ENCODE measurements at places on chromosomes 3 and 15. TPM values are rescaled to one million over a fixed set of nuclear protein-coding genes. Genes with fewer than 3 reads are reported as not detected.

GRCh38 chr3:5095886-5096285 is 26.2 kb upstream of the ARL8B start:
- peaks cover 11% of the 10 kb centered on the region for H3K4me1 ChIP-seq
- H3K27me3 ChIP-seq = no peaks in the 10 kb centered on the region
- no peaks in the 10 kb centered on the region for H3K36me3 ChIP-seq

DNA sequence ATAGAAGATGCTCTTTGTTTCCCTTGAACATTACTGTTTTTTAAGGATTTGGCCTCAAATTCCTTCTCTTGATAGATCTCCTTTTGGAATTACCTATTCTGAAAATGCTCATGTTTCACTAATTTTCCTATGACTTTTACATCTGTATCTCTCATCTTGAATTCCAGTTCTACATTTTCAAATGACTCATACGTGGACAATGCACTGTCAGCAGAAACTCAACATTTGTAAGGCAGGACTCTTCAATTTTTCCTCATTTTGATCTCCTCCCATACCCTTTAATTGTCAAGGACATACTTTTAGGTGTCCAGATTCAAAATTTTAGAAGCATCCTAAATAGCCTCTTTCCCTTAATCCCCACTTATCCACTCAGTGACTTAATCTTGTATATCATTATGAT is 341.0 kb upstream of the RASGRP1 start:
- no peak overlapping the region for H3K27ac ChIP-seq
- no peaks in the 10 kb centered on the region for H3K27me3 ChIP-seq
- H3K36me3 ChIP-seq = no peaks in the 10 kb centered on the region
- no peak for DNase-seq

GRCh38 chr3:52159503-52159902 is 5.3 kb upstream of the POC1A start:
- H3K4me1 ChIP-seq = no peaks in the 10 kb centered on the region
- no peak for DNase-seq
- no peak overlapping the region for H3K4me3 ChIP-seq
- no peak overlapping the region for H3K27ac ChIP-seq
- H3K36me3 ChIP-seq = no peaks in the 10 kb centered on the region
- no peaks in the 10 kb centered on the region for H3K27me3 ChIP-seq

CACNA1D gene
- 5.4 TPM for total RNA-seq

DNA sequence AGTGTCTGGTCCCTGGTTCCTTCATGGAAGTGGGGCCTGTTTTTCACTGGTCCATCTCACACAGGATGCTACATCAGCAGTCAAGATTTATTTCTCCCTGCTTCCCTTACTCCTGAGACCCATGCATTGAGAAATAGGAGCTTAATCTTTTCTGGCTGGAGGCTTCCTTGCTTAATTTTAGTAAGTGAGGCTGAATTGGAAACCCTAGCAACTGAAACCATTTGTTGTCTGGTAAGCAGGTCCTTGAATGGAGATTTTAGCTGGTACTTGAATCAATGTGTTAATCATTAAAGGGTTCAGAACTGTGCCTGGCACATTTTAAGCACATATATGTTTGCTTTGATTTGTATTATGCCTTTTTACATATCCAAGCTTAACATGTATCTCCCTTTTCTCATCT is 20.2 kb upstream of the MEF2A start:
- no peak overlapping the region for H3K4me3 ChIP-seq
- H3K4me1 ChIP-seq = no peaks in the 10 kb centered on the region
- H3K27me3 ChIP-seq = no peaks in the 10 kb centered on the region

- H3K36me3 ChIP-seq = no peaks in the 10 kb centered on the region
- no peak for DNase-seq
- no peak overlapping the region for H3K27ac ChIP-seq
- no peaks in the 10 kb centered on the region for H3K4me1 ChIP-seq
Observed at GRCh38 chr3:131537531-131537930, 34.8 kb upstream of the MRPL3 start.

GRCh38 chr3:9951962-9952805 is at the start of gene PRRT3:
PRRT3 (minus strand) TSS chr3:9952408; CDS start chr3:9950115, 2,293 bp downstream.
- H3K4me1 ChIP-seq = no peaks in the 10 kb centered on the region
- no peak within 1 kb of the TSS for H3K27ac ChIP-seq
- no peaks in the 10 kb centered on the region for H3K27me3 ChIP-seq
- DNase-seq = no peak

GRCh38 chr15:42490291-42490670 is 660 bp downstream of the ZNF106 start:
- DNase-seq = no peak
- peak overlapping the region; percentile 94 for H3K27ac ChIP-seq
- no peaks in the 10 kb centered on the region for H3K36me3 ChIP-seq
- H3K4me3 ChIP-seq = peak overlapping the region; percentile 87
- H3K27me3 ChIP-seq = no peaks in the 10 kb centered on the region

- peaks cover 23% of the 10 kb centered on the region for H3K36me3 ChIP-seq
- no peak overlapping the region for H3K4me3 ChIP-seq
- H3K4me1 ChIP-seq = no peaks in the 10 kb centered on the region
Observed at GRCh38 chr3:33006571-33007286, 55.3 kb downstream of the CCR4 start.

IL17RB gene
- 1.2 TPM for total RNA-seq

DNA sequence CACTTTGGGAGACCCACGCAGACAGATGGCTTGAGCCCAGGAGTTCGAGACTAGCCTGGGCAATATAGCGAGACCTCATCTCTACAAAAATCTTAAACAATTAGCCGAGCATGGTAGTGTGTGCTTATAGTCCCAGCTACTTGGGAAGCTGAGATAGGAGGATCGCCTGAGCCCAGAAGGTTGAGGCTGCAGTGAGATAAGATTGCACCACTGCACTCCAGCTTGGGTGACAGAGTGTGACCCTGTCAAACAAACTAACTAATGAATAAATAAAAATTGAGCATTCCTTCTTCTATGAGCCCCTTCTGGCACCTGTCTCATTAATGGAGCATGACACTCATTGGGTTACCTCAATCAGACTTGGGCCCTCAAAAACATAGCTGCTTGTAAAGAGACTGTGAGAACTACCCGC is 7.5 kb downstream of the ZDHHC3 start:
- H3K4me1 ChIP-seq = no peaks in the 10 kb centered on the region
- no peak overlapping the region for H3K27ac ChIP-seq
- H3K27me3 ChIP-seq = no peaks in the 10 kb centered on the region
- no peak overlapping the region for H3K4me3 ChIP-seq

Data from sigmoid colon (tissue), 7 donors.